ENCODE measurements at places on chromosomes 11 and 22.

GRCh38 chr11:19931771-19932369, 219.2 kb downstream of the NAV2 start:
- no peak for DNase-seq

DNA sequence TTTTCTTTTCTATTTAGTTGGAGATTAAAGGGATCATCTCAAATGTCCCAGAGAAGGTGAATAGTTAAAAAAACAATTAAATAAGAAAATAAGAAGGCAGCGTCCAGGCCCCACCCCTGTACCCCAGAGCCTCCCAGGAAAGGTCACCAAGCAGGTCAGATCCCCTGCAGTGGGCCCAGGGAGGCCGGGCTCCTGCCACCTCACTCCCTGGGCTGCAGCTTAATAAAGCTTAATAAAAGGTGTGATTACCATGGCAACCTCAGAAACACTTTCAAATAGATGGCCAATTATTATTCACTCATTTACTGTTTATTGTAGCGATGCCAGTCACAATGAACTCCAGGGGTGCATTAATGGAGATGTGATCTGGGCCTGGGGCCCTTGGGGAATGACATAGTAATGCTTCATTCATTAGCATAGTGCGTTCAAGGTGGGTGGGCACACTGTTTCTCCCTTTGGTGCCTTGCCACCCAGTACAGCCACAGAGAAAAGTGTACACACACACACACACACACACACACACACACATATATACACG, 386.2 kb downstream of the CADM1 start:
- DNase-seq = no peak

DNA sequence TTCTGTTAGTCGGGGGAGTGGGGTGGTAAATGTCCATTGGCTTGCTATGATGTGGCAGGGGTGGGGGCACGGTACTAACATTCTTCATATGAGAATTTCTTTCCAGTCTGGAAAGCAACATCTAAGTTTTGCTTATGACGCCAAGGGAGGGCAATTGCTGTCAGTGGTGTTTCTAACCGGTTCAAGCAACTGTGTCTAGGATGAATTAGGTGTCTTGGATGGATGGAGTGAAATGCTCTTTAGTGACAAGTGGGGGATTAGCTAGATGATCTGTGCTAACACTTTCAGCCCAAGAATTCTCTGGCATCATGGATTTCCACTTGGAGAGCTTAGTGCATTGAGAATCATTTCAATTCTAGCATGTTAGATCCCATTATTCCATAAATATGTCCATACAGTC, 262.6 kb upstream of the SORL1-AS1 start:
- no peak for DNase-seq

DNA sequence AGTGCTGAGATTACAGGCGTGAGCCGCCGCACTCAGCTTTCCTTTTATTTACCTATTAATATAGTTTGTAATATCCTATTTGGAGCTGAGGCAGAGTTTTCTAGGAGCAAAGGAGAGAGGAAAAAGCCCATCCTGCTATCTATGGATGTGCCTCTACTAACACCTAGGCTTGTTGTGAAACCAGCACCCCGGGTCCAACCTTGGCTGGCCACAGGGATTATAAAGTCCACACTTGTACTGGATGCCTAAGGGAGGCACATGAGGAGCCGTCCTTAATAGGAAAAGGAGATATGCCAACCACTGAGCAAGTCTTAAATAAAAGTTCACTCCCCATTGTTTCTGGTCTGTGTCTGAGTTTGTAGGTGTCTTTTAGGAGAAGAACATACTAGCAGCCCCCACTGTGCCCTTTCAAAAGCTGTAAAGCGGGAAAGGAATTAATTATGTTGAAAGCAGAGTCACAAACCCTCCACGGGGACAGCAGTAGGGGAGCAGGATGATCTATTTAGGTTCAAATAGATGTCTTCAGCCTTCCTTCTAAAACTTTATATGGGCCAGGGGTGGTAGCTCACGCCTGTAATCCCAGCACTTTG, 29.3 kb downstream of the RRP7A start:
- DNase-seq = no peak

DNA sequence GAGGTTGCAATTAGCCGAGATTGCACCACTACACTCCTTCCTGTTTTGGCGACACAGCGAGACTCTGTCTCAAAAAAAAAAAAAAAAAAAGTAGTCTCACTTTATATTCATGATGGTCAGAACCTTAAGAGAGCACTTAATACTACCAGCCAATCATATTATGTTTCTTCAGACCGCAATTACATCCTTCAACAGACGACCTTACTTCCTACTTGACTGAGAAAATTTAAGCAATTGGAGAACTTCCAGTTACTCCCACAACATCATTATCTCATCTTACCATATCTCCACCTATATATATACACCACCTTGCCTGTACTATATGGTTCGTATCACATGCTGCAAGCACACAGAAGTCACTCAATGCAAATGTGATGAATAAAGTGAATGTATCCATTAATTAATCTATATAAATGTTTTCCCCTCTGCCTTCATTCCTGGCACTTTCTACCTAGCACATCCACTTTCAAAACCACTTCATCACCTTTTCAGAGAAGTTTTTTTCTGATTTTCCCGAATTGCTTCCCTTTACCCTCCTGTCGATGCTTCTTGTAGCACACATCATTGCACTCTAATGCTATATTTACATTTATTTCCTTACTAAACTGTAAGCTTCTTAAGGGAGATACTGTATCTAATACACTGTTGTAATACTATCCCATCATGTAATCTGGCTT, 13.8 kb downstream of the ATP5MG start:
- no peak for DNase-seq
